AG08396 (cell line): ENCODE measurements at places on chromosomes 13 and 19.
A peak's percentile ranks its signal among the peaks of the same experiment; 100 is the strongest.

GRCh38 chr13:113952151-113952982 lies 21.5 kb downstream of the C13orf46 start:
- DNase-seq: no peak

DNA sequence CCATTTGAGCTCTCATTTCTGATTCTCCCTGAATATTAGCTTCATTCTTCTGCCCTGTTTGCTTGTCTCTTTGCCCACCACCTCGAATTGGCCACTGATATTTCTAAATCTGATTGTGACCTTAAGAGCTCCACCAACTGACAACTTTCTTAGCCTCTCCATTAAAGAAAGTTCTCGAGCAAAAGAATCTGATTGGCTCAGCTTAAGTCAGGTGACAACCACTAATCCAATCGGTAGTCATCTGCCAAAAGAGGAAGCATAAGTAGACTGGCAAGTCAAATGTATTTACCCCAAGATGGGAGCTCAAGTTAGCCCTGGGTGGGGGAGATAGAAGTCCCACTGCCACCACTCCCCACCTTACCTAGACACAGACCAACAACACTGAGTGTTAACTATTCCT lies 41.5 kb downstream of the NOTCH3 start:
- peak; percentile 7 for DNase-seq

GRCh38 chr13:67574320-67575233 lies 344.4 kb upstream of the PCDH9 start:
- no peak for DNase-seq

DNA sequence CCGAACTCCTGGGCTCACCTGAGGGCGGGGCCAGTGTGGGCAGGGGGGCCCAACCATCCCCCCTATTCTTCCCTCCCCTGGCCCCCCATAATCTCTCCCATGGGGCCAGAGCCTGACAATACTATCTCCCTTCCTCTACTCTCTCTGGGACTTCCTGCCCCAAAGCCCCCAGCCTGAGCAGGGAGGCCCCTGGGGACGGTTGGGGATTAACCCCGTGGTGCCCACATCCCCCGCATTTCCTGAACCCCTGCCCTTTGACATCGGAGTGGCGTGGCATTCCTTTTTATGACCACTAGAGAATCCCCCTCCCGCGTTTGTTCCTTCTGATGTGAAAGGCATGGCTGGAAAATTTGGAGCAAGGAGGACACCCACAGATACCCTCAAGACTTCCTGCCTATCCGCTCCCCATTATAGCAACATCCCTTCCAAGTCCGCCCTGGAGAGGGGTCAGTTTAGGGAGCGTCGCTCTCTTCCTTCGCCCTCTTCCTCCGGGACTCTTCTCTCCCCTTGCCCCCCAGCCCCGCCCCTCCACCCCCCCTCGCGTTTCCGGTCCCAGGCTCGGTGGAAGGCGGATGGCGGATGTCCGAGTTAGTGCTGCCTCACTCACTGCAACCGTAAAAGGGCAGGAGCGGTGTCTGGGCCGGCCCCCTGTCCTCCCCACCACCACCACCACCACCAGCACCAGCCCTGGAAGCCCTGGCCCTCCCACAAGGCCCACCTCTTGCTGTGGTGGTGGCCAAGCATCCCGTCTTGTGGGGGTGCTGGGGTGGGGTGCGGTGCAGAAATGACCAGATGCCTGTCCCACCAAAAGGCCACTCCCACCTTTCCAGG lies 1.8 kb downstream of the VASP start:
- peak; percentile 87 for DNase-seq
